ENCODE measurements at places on chromosomes 3 and 15.

GRCh38 chr3:48532271-48532976, 24.2 kb downstream of the PFKFB4 start:
- DNase-seq, result peak; percentile 75

DNA sequence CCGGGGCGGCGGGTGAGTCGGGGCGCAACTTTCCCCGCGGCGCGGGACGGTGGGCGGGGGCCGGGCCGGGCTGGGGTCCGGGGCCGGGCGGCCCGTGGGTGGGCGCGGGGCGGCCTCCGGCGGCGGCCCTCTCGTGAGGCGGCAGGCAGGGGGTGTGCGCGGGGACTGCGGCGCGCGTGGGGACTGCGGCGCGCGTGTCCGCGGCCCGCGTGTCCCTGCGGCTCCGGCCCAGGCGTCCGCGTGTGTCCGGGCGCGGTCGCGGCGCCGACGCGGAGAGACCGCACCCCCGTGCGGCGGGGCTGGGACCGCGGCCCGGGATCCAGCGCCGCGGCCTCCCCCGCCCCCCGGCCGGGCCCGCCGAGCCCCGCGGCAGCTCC, 349 bp downstream of the PLXNA1 start:
- peak; percentile 34 for DNase-seq

DNA sequence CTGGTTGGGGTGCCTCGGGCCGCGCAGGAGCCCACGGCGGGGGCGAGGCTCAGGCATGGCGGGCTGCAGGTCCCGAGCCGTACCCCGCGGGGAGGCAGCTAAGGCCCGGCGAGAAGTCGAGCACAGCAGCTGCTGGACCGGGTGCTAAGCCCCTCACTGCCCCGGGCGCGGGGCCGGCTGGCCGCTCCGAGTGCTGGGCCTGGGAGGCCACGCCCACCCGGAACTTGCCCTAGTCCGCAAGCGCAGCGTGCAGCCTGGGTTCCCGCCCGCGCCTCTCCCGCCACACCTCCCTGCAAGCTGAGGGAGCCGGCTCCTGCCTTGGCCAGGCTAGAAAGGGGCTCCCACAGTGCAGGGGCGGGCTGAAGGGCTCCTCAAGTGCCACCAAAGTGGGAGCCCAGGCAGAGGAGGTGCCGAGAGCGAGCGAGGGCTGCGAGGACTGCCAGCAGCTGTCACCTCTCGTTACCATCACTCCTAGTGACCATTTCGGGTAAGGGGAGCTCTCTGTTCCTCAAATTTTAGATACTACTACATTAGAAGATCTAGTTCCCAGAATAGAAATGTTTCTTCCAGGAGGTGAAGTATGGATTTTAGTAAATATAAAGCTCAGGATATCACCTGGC, 417.0 kb upstream of the AGTR1 start:
- no peak for DNase-seq

DNA sequence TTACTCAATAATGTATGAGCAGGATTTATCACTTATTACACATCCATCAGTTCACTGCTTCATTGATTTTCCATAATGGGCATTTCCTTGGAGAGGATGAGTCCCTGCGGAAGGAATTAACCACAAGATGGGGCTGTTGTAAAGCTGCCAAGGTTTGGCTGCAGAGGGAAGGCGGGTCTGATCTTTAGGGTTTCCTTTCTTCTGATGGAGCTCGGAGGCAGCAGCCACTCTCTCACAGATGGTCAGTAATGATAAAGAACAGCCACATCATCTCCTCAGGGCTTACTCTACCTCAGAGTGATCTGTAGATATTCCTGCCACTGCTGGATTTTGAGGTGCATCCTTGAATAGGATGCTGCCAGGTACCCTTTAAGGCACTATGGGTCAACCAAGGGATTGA, 115.2 kb downstream of the USP13 start:
- DNase-seq, result peak; percentile 27

DNA sequence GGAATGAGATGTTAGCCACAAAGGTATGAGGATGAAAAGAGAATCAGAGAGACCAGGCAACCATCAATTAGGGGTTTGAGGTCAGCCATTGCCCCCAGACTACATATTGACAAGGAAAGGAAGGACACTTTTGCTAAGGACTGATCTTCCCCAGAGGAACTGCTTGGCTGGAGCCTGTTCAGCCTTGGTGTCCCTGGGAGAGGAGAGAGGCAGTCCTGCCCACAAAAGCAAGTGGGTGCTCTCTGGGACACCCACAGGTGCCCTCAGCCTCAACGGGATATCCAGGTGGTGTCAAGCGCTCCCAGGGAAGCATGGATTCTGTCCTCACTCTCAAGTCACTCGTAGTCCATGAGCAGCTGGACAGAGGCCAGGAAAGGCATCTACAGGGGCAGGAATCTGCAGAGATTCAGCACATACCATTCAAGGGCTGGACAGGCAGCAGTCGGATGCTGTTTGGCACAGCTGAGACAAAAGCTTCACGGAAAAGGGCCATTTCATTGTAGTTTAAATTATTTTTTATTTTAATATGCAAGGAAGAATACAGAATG, 166.2 kb downstream of the UACA start:
- DNase-seq, result no peak

DNA sequence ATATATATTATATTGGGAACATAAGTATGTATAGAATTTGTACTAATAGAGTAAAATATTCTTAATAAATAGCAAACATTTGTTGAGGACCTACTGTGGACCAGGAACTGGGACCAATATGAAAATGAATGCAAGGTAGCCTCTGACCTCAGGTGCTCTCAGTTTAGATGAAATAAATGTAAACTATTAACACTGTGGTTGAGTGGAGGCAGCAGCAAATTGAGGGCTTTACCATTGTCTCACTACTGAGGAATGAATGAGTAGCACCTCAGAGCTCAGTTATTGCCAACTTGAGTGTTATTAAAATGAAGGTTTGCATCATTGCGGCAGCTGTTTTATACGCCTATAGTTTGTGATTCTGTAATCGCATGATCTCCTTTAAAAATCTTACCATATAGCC, 90.9 kb upstream of the CGNL1 start:
- no peak for DNase-seq

DNA sequence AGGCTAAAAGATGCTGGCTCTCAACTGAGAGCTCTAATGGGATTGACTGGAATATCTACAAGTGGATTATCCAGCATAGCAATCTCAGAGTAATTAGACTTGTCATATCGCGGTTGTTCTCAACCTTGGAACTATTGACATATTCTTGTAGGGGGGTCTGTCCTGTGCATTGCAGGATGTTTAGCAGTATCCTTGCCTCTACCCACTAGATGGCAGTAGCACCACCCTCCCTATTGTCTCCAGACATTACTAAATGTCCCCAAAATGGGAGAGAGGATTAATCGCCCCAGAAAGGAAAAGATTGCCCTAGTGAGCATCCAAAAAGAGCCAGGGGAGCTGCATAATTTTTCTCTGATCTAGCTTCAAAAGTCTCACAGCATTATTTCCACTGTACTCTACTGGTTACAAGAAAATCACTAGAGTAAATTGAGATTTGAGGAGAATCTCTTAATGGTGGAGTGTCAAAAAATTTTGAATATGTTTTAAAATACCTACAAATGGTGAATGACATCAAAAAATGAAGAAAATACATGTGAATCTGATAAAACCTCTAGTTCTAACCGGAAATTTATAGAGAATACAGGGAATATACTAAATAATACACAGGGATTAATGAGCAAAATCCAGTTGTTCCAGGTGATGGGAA, 388.2 kb upstream of the AGTR1 start:
- peak; percentile 52 for DNase-seq

- DNase-seq, result no peak
Observed at GRCh38 chr15:93105485-93105884, 16.5 kb upstream of the RGMA start.

Measured in inflammatory macrophage treated with lipopolysaccharide for 4 hours (primary cell).